ENCODE measurements at places on chromosomes 3 and 15.

DNA sequence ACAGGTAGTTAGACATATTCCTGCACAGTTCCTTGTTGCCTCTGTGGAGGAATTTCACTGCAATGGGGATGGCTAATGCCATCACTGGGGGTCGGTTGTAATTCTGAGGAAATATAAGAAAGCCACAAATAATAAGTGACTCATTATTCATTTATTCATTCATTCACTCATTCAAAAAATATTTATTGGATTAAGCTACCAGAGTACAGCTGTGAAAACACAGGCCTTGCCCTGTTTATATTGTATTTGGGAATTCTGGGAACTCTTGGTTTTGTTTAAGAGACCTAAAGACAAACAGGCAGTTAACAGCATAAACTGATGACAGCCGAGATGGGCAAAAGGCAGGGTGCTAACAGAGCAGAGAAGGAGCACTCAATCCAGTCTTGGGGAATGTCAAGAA lies 23.6 kb downstream of the PTX3 start:
- no peak for DNase-seq

GRCh38 chr3:171753665-171754408 lies 56.4 kb downstream of the PLD1 start:
- no peak for DNase-seq

- peak; percentile 58 for DNase-seq
Observed at GRCh38 chr15:68819495-68820294, 1.0 kb downstream of the ANP32A start.

- no peak for DNase-seq
Observed at GRCh38 chr15:55281517-55282228, 7.9 kb downstream of the RAB27A start.

GRCh38 chr3:11035757-11036505 lies 43.4 kb downstream of the SLC6A1 start:
- DNase-seq, result no peak

- no peak for DNase-seq
Observed at GRCh38 chr15:40495516-40495915, 24.7 kb downstream of the CHST14 start.

GRCh38 chr3:186320862-186321568 lies 41.0 kb downstream of the DGKG start:
- DNase-seq, result no peak

Measured in HT-29 (cell line).